ENCODE measurements at places on chromosomes 4 and X. TPM values are rescaled to one million over a fixed set of nuclear protein-coding genes. Genes with fewer than 3 reads are reported as not detected.
A peak's percentile ranks its signal among the peaks of the same experiment; 100 is the strongest.

- H3K4me3 ChIP-seq: no peak overlapping the region
- no peaks in the 10 kb centered on the region for H3K36me3 ChIP-seq
- no peaks in the 10 kb centered on the region for H3K27me3 ChIP-seq
- peak; percentile 1 for DNase-seq
- H3K4me1 ChIP-seq: peaks cover 6% of the 10 kb centered on the region
Observed at GRCh38 chrX:132426695-132427281, 62.0 kb downstream of the MBNL3 start.

DNA sequence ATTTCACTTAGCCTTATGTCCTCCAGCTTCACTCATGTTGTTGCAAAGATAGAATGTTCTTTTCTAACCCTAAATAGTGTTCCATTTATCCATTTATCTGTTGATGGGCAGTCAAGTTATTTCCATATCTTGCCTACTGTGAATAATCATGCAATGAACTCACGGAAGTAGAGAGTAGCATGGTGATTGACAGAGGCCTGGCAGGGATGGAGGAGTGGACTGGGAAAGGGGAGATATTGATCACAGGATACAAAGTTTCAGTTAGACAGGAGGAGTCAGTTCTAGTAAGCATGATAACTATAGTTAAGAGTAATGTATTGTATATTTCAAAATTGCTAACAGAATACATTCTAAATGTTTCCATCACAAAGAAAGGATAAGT, 10.3 kb upstream of the CLNK start:
- H3K36me3 ChIP-seq: no peaks in the 10 kb centered on the region
- H3K4me3 ChIP-seq: no peak overlapping the region
- no peaks in the 10 kb centered on the region for H3K4me1 ChIP-seq
- H3K27me3 ChIP-seq: peaks cover 2% of the 10 kb centered on the region
- DNase-seq: no peak

The SATL1 gene
- not detected for total RNA-seq

- H3K36me3 ChIP-seq: no peaks in the 10 kb centered on the region
- H3K4me3 ChIP-seq: no peak overlapping the region
- no peaks in the 10 kb centered on the region for H3K27me3 ChIP-seq
Observed at GRCh38 chr4:143819029-143819428, 86.3 kb downstream of the GYPE start.

GRCh38 chr4:25982962-25983361, 68.9 kb downstream of the SMIM20 start:
- no peaks in the 10 kb centered on the region for H3K36me3 ChIP-seq
- no peak overlapping the region for H3K27ac ChIP-seq
- no peak overlapping the region for H3K4me3 ChIP-seq
- H3K4me1 ChIP-seq: peaks cover 3% of the 10 kb centered on the region
- DNase-seq: no peak

The PORCN gene
- 9.0 TPM for total RNA-seq

The UGT8 gene
- total RNA-seq: not detected

The APLN gene
- not detected for total RNA-seq

GRCh38 chrX:129843209-129843458, 552 bp downstream of the ZDHHC9 start:
- peaks cover 31% of the 10 kb centered on the region for H3K4me1 ChIP-seq
- H3K4me3 ChIP-seq: peak overlapping the region; percentile 92
- H3K27me3 ChIP-seq: no peaks in the 10 kb centered on the region
- H3K27ac ChIP-seq: peak overlapping the region; percentile 80
- no peak for DNase-seq

GRCh38 chrX:139559383-139560042, 29.0 kb downstream of the F9 start:
- H3K27me3 ChIP-seq: peaks cover 7% of the 10 kb centered on the region
- peak; percentile 28 for DNase-seq
- no peaks in the 10 kb centered on the region for H3K36me3 ChIP-seq
- H3K27ac ChIP-seq: no peak overlapping the region
- no peaks in the 10 kb centered on the region for H3K4me1 ChIP-seq

The MAP7D2 gene
- total RNA-seq: 0.05 TPM

DNA sequence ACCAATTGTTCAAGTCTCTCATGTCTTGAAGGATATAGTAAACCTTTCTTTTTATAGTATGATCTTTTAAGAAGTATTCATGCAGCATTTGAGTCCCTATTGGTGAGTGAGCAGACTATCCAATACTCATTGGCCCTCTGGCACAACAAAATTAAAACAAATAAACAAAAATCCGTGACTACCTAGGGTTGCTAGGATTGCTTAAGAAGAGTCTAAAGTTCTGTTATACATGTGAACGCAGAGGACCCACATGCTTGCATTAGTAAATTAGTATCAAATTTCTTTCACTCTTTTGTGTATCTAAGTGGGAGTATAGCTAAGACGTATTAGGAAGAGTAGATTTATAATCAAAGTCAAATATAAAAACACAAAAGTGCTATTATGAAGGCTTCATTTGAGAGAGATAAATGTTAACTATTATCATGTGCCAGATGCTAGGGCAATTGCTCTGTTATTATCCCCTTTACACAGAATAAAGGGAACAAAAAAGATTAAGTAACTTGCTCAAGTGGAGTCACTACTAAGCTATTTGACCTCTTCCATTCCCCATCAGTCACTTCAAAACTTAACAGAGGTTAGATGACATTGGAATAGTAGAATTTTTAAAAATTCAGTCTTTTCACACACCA, 29.2 kb upstream of the LARP1B start:
- H3K36me3 ChIP-seq: no peaks in the 10 kb centered on the region
- H3K27me3 ChIP-seq: no peaks in the 10 kb centered on the region
- no peak overlapping the region for H3K4me3 ChIP-seq
- DNase-seq: no peak

DNA sequence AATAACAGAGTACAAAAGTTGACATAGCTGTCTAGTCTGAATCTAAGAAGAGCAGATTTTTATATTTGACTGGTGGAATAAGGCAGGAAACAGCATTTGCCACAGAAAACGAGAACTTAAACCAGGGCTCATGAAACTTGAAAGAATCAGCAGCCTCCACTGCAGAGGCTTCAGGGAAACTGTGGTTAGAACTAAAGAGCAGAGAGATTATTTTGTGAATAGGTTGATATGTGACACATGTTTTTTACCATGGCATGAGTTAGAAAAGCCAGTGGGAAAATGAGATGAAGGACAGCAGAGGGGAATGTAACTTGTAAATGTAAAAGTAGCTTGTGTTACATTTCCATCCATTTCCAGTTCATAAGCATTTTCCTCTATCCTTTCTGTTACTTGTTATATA, 63.7 kb upstream of the CAMK2D start:
- no peak overlapping the region for H3K4me3 ChIP-seq
- DNase-seq: no peak
- H3K4me1 ChIP-seq: peaks cover 72% of the 10 kb centered on the region
- peaks cover 4% of the 10 kb centered on the region for H3K36me3 ChIP-seq

DNA sequence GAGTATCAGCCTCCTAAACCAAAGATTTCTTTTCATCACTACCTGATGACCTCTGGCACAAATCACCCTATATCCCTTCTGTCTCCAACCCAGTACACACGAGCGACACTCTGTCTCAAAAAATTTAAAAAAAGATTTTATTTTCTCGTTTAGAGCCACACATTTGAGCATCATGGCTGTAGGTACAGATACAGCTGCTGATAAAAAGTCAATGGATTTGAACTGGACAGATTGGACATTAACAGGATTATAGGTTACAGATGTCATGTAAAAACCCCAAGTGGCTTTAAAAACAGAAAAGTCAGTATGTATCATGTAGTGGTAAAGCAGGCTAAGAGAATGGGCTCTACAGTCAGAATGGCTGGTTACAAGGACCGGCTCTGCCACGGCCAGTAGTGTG, 171.1 kb downstream of the SCFD2 start:
- no peaks in the 10 kb centered on the region for H3K36me3 ChIP-seq
- H3K27me3 ChIP-seq: no peaks in the 10 kb centered on the region
- H3K4me3 ChIP-seq: no peak overlapping the region
- H3K4me1 ChIP-seq: peaks cover 86% of the 10 kb centered on the region
- H3K27ac ChIP-seq: no peak overlapping the region

GRCh38 chr4:133316909-133317308, 167.8 kb downstream of the PCDH10 start:
- no peak overlapping the region for H3K27ac ChIP-seq
- H3K4me3 ChIP-seq: no peak overlapping the region
- H3K4me1 ChIP-seq: peaks cover 6% of the 10 kb centered on the region
- peaks cover 1% of the 10 kb centered on the region for H3K27me3 ChIP-seq

The TLR2 gene
- not detected for total RNA-seq

DNA sequence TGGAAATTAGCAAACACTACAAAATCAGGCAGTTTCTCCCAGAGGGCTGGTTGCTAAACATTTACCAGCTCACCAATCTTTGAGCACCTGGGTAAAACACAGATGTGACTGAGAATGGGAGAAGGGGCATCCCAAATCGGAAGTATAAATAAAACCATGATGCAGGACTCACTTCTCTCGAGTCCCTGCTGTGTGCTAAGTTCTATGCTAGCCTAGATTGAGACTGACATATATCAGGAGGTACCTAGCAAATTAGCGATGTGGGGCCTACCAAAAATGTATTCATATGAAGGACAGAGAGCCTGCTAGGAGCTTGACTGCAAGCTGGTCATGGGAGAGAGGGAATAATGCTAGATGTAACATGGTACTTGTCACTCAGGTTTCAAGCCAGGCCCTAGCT, 171.9 kb upstream of the PGRMC2 start:
- H3K4me3 ChIP-seq: no peak overlapping the region
- no peaks in the 10 kb centered on the region for H3K27me3 ChIP-seq
- DNase-seq: no peak
- H3K27ac ChIP-seq: no peak overlapping the region

The CYTL1 gene
- not detected for total RNA-seq

The CENPI gene
- 12.3 TPM for total RNA-seq

- H3K27ac ChIP-seq: peak overlapping the region; percentile 64
- no peak for DNase-seq
- no peaks in the 10 kb centered on the region for H3K27me3 ChIP-seq
- no peaks in the 10 kb centered on the region for H3K36me3 ChIP-seq
- H3K4me1 ChIP-seq: peaks cover 70% of the 10 kb centered on the region
- H3K4me3 ChIP-seq: peak overlapping the region; percentile 63
Observed at GRCh38 chrX:11272290-11272689, 20.9 kb upstream of the AMELX start.

DNA sequence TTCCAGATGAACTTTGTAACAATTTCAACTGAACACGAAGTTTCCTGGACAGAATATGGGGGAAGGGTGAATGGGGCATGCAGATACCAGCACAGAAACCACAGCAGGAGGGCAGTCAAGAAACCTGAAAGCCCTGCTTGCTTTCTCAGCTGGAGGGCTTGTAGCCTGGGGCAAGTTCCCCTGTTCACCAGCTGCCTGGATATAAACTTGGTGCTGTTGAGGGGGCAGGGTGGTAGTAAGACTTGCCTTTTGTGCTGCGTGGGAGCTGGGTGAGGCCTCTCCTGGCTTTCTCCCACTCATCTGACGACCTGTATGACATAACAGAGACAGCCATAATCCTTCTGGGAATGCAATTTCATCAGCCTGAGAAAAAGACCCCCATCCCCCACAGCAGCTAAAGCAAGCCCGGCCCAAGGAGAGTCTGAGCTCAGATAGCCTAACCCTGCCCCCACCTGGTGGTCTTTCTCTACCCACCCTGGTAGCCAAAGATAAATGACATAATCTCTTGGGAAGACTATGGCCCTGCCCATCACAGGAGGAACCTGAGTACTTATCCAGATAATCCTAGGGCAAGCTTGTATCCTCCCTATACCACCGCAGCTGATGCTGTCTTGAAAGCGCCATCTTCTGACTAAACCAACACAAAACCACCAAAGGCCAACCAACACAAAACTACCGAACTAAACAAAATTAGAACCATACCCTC, 234.3 kb downstream of the LAS1L start:
- no peak overlapping the region for H3K4me3 ChIP-seq
- H3K27me3 ChIP-seq: no peaks in the 10 kb centered on the region
- H3K4me1 ChIP-seq: no peaks in the 10 kb centered on the region

GRCh38 chr4:8155048-8155447, 3.6 kb downstream of the ABLIM2 start:
- H3K27me3 ChIP-seq: peaks cover 18% of the 10 kb centered on the region
- H3K4me3 ChIP-seq: no peak overlapping the region

DNA sequence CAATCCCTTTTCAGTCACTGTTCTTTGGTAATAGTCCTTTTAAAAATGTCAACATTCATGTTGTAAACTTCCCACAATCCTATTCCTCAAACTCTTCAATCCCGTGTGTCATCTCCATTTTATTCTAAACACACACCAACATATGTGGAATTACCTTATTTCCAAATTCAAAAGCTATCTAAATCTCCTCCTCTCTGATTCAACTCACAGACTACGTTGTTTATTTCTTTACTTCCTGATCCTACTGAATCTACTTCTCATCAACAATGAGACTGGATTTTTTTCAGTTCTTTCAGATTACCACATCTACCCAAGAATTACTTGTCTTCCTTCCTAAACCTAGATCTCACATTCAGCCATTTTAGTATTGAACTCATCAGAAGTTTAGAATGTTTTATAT, 188.2 kb downstream of the GABRB1 start:
- DNase-seq: no peak
- no peaks in the 10 kb centered on the region for H3K36me3 ChIP-seq
- no peak overlapping the region for H3K27ac ChIP-seq

DNA sequence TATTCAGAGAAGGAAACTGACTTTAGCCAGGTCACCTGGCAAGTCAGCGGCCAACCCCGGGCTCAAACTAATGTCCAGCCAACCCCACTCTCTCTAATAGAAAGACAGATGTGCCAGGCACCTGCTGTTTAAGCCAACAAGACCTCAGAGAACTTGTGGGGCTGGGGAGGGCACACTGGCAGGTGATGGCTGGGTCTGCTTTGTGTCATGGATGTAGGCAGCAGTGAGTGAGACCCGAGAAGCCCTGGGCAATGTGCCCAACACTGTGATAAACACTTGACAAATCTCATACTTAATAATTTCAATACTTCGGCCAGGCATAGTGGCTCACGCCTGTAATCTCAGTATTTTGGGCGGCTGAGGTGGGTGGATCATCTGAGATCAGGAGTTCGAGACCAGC, 9.0 kb upstream of the CD99L2 start:
- DNase-seq: no peak
- peaks cover 14% of the 10 kb centered on the region for H3K27me3 ChIP-seq
- H3K4me3 ChIP-seq: no peak overlapping the region
- H3K4me1 ChIP-seq: no peaks in the 10 kb centered on the region
- no peak overlapping the region for H3K27ac ChIP-seq

DNA sequence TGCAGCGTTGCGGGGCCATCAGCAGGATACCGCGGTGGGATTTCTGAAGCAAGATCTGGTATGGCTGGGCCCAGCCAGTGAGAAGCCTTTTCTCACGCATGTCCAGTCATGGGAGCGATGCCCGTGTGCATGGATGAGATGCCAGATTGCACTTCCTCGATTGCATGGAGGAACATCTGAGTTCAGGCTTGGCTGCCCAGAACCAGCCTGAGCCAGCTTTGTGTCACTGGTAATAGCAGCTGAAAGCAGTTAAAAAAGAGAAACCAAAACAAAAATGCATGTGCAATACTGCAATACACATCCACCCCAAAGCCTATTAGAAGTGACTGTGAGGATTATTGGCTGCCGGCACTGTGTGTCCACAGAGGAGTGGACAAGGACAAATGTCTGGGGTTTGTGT, 59.3 kb downstream of the PSAPL1 start:
- peaks cover 6% of the 10 kb centered on the region for H3K4me1 ChIP-seq
- peak; percentile 26 for DNase-seq
- peaks cover 68% of the 10 kb centered on the region for H3K27me3 ChIP-seq
- no peaks in the 10 kb centered on the region for H3K36me3 ChIP-seq
- H3K27ac ChIP-seq: no peak overlapping the region

GRCh38 chr4:168076989-168077725, 15.2 kb upstream of the ANXA10 start:
- DNase-seq: peak; percentile 55
- H3K27me3 ChIP-seq: no peaks in the 10 kb centered on the region
- H3K4me1 ChIP-seq: peaks cover 12% of the 10 kb centered on the region

GRCh38 chr4:145001635-145002034, 96.4 kb downstream of the ANAPC10 start:
- no peaks in the 10 kb centered on the region for H3K4me1 ChIP-seq
- DNase-seq: no peak
- H3K36me3 ChIP-seq: peaks cover 10% of the 10 kb centered on the region

The RBMX2 gene
- total RNA-seq: 17.3 TPM

Measured in HFFc6 (cell line).